ENCODE measurements at places on chromosomes 5 and 9.

- DNase-seq = no peak
These were observed 8.9 kb downstream of the MTRR start for GRCh38 chr5:7877851-7878250.

- DNase-seq = no peak
These were observed at the start of gene FGF1 for GRCh38 chr5:142685418-142686209. TSS of gene FGF1 (minus strand) at chr5:142686090. CDS start at chr5:142614127, 71,963 bp downstream.

DNA sequence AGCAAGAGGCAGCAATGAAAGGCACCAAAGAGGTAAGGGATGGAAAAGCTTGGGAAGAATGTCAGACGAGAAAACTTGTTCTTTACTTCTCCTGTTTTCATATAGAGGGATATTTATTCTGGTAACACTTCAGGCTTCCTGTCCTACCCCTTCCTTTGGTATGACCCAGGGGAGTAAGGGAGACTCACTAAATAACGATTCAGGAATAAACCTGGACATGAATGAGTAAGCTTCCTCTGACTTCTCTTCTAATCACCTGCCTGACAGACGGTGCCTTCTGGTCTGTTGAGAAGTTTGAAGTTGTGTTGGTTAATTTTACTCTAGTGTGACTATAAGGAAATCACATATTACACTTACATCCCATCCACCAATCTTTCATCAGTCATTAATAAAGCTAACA, 461.2 kb downstream of the CDH12 start:
- no peak for DNase-seq

DNA sequence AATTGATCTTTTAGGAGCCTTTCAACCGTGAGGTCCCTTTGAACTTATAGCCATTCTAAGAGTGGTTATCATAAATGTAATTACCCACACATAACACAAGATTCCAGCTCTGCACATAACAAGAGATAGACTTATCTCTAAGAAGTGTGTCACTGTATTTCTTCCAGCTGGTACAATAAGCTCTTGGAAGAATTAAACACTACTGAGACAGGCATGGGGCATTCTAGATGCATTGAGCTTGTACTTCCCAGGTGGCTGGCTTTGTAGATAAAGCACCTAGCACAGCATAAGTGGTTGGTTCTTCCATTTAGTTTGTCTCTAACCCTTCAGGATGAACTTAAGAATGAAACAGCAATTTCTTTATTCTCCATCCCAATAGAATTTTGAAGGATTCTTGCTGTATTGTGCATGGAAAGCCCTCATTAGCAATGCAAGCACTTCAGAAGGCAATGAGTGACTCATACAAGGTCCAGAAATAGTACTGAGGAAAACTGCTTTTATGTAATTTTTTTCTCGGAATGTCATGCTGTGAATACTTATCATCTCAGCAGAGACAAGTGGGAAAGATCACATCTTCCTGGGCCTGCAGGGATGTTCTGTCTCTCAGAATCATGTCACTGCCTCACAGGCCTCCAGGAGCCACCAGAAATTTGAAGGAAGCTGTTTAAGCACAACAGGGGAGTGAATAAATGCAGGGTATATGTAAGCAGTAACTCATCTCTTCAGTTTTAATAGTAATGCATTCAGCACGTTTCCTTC, 91.1 kb upstream of the CD180 start:
- no peak for DNase-seq

- no peak for DNase-seq
These were observed 3.2 kb downstream of the MAP1B start for GRCh38 chr5:72110394-72111013.

DNA sequence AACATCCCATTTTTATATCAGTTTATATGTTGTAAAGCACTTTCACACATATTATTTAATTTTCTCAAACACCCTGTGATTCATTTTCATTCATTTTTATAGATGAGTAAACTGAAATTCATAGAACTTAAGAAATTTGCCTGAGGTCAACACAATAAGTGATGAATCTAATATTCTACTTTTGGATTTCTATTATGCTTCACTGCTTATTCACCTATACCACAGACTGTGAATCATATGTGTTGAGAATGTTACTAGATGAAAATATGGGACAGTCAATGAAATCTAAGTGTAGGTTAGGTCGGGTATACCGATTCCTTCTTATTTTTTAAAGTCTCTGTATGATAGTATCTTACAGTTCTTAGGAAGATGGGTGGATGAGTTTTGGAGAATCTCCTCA, 24.8 kb downstream of the CDC37L1 start:
- no peak for DNase-seq

- no peak for DNase-seq
These were observed 20.4 kb downstream of the RPS23 start for GRCh38 chr5:82257729-82258128.

DNA sequence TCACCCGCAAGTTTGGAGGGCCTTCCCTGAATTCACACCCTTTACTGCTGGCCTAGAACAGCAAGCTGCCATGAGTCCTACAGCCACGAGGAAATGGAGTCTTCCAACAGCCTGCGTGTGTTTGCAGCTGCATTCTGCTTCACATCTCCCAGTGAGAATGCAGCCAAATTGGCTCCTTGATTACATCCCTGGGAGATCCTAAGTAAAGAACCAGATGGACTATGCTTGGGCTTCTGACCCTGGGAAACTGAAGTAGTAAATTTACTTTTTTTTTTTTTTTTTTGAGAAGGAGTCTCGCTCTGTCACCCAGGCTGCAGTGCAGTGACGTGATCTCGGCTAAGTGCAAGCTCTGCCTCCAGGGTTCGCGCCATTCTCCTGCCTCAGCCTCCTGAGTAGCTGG, 617.0 kb upstream of the CDH18 start:
- DNase-seq = no peak

DNA sequence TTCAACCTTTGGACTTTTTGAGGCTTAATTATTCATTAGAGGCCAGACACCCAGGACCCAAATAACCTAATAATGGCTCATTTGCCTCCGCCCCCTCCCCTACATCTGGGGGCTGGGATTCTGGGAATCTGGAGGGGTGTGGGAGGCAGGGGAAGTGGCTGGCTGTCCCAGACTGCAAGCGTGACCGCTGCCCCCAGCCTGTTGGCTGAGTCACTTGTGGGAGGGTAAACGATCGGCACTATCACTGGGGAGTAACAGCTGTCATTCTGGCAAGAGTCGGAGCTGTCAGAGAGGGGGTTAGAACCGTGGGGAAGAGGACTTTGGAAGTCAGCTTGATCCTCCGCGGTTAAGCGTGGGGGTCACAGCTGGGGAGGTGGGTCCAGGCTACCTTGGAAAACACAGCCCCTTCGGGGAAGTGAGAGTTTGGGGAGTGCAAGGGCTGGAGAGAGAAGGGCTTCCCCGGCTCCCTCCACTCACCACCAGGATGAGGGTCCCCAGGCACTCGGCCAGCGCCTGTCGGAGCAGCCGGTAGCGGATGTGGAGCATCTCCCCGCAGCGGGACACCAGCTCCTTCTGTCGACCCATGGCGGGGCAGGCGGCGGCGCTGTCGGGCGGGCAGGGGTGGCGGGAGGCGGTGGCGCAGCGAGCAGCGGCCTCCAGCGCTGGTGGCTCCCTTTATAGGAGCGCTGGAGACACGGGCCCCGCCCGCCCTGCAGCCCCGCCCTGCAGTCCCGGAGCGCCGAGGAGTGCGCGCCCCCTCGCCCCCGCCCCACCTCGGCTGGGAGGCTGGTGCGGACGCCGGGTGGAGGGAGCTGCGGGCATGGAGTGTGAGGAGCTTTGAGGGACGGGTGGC, at the start of gene AQP3:
Gene AQP3, minus strand, starts transcription at position 648 of the 853 bp plus-strand sequence. Its CDS starts 63 bp downstream, at position 585.
- DNase-seq = peak; percentile 61

DNA sequence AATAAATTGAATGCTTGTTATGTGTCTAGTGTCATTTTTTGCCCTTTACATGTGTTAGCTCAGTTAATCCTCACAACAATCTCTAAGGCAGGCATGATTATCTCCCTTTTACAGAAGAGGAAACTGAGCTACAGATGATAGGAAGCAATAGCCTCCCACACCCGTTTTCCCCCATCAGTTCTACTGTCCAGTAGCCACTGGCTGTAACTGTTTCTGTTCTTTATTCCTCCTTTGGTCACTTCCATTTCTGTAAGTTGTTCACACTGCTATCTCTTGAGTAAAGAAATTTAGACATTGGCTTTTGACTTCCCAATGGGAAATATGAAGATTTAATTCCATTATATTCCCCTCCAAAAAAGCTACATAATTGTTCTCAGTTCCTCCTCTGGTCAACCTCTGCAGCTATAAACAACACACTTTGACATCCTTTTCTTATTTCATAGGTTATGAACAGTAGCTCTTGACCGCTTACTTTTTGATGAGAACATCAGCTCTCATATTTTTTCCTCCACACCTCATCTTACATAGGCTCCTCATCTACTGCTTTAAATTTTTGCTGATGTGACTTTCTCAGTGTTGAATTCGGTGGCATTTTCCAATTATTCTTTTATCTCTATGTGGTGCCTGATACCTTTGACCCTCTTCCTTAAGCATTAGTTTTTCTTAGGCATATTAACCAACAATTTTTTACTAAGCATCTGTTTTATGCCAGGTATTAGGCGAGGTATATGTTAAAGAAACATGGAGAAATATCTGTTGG, 21.4 kb downstream of the SPZ1 start:
- DNase-seq = no peak

- DNase-seq = no peak
These were observed 17.2 kb downstream of the SPTLC1 start for GRCh38 chr9:92097997-92098482.
